ENCODE measurements at places on chromosomes 1 and 21.

- no peak for DNase-seq
These were observed 21.1 kb downstream of the SLC25A24 start for GRCh38 chr1:108179018-108179417.

- DNase-seq = no peak
These were observed 11.6 kb downstream of the FAAH start for GRCh38 chr1:46405724-46406123.

DNA sequence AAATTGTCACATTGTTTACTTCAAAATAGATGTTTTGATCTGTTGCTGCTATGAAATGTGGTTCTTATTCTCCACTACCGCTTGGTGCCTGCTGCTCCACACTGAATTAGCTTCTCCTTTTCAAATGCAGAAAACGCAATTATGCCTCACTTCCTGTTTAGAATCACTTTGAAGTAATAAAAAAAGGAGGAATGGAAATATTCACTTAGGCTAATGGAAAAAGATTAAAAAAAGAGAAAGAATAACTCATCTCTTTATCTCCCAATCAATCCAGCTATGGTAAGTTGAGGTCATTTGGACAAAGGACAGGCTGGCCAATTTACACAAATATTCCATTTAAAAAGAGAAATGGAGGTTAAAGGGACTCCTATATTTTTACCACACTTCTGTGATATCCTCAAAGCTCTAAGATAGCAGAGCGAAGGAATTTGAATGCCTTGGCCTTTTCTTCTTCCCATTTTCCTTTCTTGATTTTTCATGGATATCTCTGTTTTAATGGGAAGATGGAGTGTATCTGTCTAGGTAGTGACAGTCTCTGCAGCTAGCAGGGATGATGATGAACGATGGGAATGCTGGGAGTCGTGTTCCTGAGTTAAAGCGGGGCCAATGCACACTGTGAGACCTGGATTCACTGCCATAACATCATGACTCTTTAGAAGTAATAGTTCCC lies 35.7 kb downstream of the RGS5 start:
- no peak for DNase-seq

GRCh38 chr1:226692051-226692792 lies 46.9 kb downstream of the ITPKB start:
- no peak for DNase-seq

DNA sequence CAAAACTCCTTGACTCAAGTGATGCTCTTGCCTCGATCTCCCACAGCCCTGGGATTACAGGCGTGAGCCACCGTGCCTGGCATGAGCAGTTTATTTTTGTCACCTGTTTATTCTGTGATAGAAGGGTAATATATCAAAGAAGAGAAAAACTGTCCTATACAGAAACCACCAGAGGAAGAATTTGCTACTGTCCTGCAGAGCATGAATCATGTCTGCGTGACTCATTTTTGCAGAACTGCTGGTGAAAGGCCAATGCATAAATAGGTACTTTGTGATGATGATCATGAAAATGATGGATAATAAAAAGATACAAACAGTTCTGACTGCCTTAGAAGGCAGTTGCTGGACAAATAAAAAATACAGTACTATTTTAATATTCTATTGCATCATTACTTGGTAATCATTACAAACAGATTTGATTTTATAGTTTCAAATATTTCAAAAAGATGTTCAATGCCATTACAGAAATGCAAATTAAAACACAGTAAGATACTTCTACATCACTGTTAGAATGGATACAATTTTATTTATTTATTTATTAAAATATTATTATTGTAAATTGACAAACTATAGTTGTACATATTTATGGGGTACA lies 26.5 kb downstream of the RIPPLY3 start:
- DNase-seq = no peak

GRCh38 chr1:201786824-201787223 lies 42.1 kb upstream of the IPO9 start:
- no peak for DNase-seq

DNA sequence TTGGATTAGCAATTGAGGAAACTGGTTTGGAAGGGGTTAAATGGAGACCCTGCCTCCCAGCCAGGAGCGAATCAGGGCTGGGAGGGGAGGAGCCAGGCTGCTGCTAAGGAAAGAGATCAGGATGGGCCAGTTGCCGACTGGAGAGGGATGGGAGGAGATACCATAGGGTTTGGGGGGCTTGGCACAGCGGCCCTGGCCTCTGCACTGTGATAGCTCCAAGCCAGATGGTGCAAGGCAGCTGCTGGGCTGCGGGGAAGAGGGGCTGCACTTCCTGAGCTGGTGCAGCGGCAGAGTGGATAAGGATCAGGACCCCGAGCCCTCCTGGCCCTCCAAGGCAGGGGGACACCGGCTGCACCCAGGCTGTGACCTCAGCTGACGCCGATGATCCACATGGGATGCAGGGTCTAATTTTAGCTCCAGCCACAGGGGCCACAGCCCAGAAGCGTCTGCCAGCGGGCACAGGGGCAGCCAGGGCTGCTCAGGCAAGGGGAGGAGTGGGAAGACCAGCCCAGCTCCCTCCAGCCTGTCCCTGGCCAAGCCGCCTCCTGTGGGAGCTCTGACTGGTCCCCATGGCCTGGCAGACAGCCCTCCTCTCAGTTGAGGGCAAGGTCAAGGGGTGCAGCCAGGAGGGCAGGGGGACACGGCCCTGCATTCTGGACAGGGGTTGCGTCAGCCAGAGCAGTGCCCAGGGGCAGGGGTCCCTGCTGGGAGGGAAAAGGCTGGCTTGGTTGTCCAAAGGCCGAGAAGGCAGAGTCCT lies at the start of gene EXTL1:
Gene EXTL1, plus strand, starts transcription at position 129 of the 757 bp plus-strand sequence. CDS start 872 bp downstream, outside the sequence.
- no peak for DNase-seq

GRCh38 chr1:225768662-225769426 lies 8.8 kb upstream of the SRP9 start:
- no peak for DNase-seq

DNA sequence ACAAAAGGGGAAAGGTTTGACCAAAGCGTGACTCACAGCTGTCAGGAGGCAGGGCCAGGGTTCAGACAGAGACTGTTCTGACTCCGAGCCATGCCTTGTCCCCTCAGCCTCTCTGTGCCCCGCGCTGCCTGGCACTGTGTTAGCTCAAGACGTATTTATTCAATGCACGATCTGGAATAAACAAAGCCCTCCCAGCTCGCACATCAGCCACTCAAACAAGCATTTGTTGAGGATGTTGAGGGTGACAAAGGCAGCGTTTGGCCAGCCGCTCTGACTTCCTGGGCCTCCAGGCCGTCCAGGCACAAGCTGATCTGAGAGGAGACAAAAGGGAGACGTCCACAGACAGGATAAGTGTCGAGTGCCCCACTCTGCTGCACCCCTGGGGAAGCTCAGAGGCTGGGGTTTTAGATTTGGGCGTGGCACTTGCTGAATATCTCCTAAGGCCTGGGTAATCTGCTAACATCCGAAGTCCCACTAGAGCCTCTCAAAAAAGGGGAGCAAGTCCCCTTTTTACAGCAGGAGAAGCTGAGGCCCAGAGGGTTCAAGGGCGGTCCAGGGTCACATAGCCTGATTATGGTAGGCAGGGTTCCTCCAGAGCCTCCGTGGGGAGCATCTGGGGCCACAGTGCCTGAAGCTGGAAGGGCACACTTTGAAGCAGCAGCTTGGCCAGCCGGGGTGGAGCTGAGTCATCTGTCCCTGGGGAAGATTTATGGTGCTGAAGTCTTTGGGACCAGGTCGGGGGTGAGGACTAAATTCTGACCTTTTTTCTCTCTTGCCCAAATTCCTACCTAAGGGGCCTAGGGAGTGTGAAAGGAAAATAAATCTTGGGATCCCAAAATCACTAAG lies 95.9 kb downstream of the SPSB1 start:
- no peak for DNase-seq

GRCh38 chr1:16145030-16145661 lies 10.7 kb downstream of the EPHA2 start:
- DNase-seq = no peak

DNA sequence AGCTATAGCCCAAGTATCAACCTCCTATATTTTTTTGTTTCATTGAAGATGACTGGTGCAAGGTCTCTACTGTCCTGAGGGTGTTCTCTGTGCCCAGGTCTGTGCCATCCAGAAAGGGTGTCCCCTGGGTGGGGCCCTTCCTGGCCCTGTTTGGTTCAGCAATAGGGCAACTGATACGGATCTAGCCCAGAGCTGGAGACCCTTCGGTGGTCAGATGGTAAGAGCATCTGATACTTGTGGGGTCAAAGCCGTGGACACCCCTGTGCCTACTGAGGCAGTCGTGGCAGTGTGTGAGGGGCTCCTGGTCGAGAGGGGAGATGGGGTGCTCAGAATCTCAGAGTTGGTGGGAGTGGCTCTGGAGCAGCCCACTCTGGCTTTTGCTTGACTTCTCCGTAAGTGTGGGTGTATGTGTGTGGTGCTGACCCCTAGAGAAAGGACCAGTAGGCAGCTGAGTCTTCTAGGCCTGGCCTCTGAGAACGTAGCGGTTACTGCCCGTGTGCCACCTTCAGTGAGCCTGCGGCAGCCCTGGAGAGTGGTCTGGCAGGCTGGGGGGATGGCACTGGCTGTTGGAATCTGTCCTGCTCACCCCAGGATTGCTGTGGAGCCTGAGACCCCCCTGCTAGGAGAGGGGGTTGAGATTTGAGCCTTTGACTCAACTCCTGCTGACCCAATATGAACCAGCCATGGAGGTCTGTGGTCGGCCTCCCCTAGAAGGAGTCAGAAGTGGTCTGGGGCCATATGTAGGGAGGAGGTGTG lies 2.7 kb downstream of the AMPD2 start:
- no peak for DNase-seq

- peak; percentile 70 for DNase-seq
These were observed 196.2 kb downstream of the ZC3H11B start for GRCh38 chr1:219416598-219417238.

- DNase-seq = no peak
These were observed 428.3 kb downstream of the KIF26B start for GRCh38 chr1:245583081-245583480.

DNA sequence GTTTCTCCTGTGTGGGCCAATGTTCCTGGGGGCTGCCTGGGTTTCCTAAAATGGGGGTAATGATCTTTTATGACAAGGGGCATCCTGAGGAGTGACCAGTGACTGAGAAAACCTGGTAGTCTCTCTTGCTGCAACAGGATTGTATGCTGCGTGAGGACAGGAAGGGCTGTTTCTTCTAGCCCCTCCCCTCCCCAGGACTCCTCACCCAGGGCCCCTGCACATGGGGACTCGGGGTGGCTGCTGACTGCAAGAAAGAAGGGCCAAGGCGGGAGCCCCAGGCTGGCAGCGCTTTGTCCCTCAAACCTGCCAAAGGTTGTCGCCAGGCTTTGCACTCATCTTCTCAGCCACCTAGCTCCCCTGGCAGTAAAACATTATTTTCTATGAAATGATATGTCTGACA lies 442.4 kb downstream of the CAMTA1 start:
- DNase-seq = no peak

- no peak for DNase-seq
These were observed 92.0 kb upstream of the HAO2 start for GRCh38 chr1:119276558-119276957.

- no peak for DNase-seq
These were observed 21.9 kb downstream of the GPR52 start for GRCh38 chr1:174469687-174470086.

- DNase-seq = no peak
These were observed 3.2 kb upstream of the DISP3 start for GRCh38 chr1:11475748-11476147.

GRCh38 chr1:44168520-44169098 lies 27.2 kb upstream of the KLF18 start:
- DNase-seq = no peak

DNA sequence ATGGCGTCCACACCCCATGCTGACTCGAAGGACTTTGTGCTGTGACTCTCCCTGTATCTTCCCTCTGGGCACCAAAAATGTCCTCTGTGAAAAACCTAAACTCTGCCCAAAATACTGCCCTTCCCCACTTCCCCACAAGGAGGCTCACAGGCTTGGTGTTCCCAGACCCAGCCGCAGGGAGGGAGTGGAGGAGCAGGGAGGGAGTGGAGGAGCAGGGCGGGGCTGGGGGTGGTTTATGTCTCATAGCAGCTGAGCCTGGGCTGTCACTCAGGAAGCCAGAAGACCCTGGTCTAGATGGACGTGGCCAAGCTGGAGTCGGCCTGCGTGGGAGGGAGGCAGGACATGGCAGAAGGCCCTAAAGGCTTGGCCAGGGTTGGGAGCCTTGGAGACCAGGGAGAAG lies 461.7 kb downstream of the PTPRU start:
- no peak for DNase-seq

DNA sequence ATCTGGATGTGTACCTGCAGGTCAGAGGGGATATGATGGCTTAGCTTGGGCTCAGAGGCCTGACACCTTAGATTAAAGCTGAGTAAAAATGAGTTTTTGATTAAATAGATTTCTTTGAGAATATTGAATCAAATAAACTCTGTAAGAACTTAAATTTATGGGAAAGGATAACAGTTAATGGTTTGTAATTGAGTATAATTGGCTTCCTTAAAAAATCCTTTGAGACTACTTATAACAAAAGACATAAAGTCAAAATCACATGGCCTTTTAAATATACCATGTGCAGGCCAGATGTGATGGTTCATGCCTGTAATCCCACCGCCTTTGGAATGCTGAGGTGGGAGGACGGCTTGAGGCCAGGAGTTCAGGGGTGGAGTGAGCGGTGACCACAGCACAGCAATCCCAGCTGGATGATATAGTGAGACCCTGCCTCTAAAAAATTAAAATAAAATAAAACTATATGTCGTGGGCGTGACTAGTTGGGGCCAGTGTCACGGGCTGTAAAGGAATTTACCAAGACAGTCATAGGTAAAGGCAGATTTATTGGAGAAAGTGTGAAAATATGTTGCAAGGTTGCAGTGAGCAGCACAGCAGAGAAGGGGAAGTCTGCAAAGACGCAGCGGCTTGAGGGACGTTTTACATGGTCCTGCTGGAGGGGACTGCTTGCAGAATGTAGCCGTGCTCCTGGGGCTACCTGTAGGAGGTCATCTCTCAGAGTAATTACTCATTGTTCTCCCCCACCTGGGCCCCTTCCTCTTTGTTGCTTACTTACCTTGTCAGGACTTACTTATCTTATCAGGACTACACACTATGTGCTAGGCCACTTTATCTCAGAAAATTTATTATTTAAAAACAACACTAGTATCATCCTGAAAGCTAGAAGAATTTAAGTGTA lies 122.3 kb downstream of the ZMYM4 start:
- no peak for DNase-seq
